ENCODE measurements at places on chromosomes 16 and 17. TPM values are rescaled to one million over a fixed set of nuclear protein-coding genes. Genes with fewer than 3 reads are reported as not detected.

DNA sequence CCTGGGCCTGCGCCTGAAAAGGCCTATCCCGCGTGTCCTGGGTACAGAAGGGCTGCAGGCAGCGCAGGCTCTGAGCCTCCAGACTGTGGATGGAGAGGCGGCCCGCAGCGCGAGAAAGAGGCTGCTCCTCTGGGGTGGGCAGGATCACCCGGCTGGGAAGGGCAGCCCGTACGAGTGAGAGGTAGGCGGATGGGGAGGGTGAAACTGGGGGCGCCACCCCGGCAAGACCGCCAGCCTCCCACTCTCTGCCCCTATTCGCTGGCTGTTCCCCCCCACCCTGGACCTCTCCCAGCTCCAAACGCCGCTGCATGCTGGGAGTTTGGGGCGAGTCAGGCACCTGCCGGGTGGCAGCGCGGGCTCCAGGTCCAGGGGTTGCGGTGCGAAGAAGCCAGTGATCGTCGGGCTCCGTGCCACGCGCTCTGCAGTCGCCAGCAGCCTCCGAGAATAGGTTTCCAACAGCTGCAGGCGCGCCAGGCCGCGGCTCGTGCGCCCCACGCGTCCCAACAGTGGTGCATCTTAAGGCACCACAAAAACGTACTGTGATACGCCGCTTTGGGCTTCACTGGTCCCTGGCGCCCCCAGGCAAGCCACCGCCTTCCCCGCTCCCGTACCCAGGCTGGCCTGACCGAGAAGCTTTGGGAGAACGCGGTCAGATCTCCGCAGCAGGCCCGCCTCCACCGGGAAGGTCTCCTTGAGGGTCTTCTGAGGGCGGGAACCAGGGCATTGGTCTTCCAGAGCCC, 1.1 kb downstream of the NOXO1 start:
- DNase-seq, result no peak

CDH11 gene
- 9.7 TPM for total RNA-seq

- no peak for DNase-seq
These were observed 825 bp downstream of the METTL9 start for GRCh38 chr16:21600031-21600773.

GRCh38 chr17:81380131-81380530, 15.1 kb upstream of the BAHCC1 start:
- DNase-seq, result no peak

GAST gene
- total RNA-seq, result not detected
